ENCODE measurements at places on chromosomes 2 and 18.

- no peak for DNase-seq
Measured at GRCh38 chr18:48345596-48345995, 63.6 kb downstream of the ZBTB7C start.

DNA sequence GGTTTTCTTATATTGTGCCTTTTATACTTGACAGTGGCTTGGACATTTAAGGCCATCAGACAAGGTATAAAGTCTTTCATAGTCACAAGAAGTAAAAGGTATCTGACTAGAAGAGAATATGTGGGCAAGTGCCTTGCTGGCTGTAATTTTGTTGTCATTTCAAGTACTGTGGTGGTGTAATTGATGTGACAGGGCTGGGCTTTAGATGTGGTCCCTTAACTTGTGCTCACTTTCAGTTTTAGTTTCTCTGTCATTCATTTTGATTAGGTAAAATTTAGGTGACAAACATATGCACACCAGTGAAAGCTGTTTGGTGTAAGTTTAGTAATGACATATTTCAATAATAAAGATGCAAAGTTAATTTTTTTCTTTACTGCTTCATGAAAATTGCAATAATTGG lies 31.2 kb upstream of the TBR1 start:
- no peak for DNase-seq

GRCh38 chr2:25043241-25043867 lies 1.5 kb downstream of the EFR3B start:
- peak; percentile 20 for DNase-seq

DNA sequence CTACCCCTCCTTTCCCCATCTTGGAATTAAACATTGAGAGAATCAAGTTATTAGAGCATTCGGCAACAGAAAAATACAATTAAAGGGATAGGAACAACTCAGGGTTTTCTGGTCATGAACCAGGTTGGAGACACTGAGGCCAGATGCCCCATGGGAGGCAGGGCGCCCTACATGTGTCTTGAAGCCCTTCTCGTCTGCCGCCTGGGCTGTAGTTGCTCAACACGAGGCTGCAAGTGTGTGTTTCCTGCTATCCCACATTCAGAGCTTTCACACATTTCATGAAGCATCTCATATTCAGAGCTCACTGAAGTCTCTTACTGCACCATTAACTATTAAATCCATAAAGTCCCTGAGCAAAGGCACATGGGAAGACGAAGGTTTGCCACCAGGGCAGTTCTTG lies 28.8 kb downstream of the TTC39C start:
- DNase-seq, result no peak

- DNase-seq, result no peak
Measured at GRCh38 chr2:100359576-100359975, 37.3 kb upstream of the LONRF2 start.
